LoVo (cell line): ENCODE measurements at places on chromosomes 1 and 21.

DNA sequence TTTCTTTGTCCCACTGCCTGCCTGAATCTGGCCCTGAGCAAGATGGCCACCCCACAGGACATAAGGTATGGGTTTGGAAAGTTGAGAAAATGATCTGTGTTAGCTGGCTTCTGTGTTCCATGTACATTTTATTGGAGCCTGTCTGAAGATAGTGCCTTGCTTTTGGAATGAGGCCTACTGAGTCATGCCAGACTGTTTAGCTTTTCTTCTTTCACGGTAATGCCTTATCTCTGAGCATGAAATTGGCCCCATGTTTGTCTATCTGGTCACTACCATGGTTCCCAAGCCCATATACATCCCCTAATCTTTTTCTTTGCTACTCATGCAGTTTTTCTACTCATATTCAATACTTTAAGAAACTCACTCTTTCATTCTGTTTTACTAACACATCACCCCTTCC is 85.1 kb upstream of the LMO4 start:
- no peak for DNase-seq

GRCh38 chr1:32215629-32216480 is 6.3 kb downstream of the TMEM234 start:
- DNase-seq, result peak; percentile 39

- no peak for DNase-seq
These were observed 6.7 kb downstream of the PM20D1 start for GRCh38 chr1:205843036-205843859.

DNA sequence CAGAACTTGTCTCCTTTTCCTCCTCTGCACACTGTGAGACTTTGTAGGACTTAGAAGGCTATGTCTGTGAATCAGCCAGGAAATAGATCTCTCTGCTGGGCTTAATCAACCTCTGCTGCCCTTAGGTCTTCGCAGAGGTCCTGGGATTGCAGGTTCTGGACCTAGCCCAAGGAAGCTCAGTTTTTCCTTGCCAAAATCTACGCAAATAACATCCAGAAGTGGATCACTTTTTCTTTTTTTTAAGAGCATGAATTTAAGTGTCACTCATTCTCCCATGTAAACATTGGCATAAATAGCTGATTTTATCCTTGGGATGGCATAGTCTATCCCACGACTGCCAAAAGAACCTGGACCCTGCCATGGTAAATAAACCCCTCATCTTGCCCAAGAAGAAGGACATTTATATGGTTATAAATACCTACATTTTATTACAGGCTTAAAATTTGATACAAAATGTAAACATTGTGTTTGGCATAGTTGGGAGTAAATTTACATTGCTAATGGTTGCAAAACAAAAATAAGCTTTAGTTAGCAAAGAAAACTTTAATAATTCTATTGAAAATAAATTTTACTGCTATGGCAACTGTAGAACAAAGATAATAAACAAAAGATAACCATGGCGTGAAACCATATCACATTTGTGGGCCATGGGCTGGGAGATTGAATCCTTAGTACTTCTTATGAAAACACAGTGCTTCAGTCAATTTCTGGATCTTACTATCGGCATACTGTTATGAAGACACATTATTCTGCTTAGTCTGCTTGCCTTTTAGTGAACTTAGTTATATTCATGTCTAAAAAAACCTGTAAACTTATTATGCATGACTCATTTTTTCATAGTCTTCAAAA is 24.5 kb upstream of the DISC1 start:
- DNase-seq, result no peak

DNA sequence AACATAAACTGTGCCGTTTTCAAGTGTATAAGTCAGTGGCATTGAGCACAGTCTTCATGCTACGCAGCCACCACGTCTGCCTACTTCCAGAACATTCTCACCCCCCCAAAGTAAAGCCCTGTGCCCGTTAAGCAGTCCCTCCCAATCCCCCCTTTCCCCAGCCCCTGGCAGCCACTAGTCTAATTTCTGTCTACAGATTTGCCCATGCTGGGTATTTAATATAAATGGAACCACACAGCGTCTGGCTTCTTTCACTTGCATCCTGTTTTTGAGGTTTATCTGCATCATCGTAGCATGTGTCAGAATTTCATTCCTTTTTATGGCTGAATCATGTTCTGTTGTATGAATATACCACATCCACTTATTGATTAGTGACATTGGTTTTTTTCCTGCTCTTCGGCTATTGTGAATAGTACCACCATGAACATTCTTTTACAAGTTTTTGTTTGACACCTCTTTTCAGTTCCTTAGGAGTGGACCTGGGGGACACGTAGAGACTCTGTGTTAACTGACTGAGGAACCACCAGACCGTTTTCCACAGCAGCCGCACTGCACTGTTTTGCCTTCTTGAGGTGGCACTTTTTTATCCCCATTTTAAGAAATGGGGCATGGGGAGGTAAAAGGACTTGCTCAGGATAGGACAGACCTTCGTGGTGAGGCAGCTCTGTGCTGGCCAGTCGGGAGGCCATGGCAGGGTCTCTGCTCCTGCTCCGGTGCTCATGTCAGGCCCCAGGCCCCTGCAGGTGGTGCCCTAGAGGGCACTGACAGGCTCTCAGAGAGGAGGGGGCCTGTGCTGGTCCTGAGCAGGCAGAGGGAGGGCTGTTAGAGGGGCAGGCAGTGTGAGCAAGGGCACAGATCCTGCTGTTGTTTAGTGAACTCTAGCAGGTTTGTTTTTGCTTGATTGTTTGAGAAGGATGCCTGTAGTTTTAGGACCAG is 123.8 kb downstream of the PCBP3 start:
- DNase-seq, result no peak

- no peak for DNase-seq
These were observed 37.0 kb downstream of the CCDC185 start for GRCh38 chr1:223430236-223430635.

DNA sequence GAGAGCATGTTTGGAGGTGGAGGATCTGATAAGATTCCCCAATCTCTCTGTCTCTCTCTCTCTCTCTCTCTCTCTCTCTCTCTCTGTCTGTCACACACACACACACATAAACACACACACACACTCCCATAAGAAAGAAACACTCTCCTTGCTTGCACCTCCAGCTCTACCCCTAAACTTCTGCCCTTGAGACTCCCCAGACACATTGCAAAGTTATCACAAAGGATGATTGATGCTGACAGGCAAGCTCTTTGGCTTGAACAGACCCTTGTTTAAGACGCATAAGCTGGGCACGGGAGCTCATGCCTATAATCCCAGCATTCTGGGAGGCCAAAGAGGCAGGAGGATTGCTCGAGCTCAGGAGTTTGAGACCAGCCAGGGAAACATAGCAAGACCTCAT is 78.2 kb downstream of the NAV1 start:
- no peak for DNase-seq

GRCh38 chr1:47232187-47232874 is at the start of gene TAL1:
TAL1 (minus strand) TSS chr1:47232225; CDS start chr1:47225888, 6,337 bp downstream.
- DNase-seq, result no peak

DNA sequence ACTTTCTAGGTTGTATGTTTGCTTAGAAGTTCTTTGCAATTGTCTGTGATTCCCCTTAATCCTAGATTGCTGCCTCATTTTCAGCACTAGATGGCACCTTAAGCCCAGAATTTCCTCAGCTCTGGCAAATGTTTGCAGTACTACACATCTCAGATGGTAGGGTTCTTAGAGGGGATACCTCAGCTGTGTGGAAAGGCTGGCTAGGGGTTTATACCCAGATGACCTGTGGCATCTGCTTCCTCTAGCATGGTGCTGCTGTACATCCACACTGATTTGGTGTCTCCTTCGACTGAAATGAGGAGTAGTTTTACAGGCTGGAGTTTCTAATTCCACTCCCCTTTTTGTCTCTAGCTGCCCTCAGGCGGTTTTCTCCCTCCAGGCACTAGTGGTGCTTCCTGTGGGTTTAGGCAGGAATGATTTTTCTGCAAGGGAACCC is 23.5 kb downstream of the ASB17 start:
- DNase-seq, result peak; percentile 34

GRCh38 chr1:50852889-50853288 is 107.2 kb downstream of the FAF1 start:
- DNase-seq, result no peak

DNA sequence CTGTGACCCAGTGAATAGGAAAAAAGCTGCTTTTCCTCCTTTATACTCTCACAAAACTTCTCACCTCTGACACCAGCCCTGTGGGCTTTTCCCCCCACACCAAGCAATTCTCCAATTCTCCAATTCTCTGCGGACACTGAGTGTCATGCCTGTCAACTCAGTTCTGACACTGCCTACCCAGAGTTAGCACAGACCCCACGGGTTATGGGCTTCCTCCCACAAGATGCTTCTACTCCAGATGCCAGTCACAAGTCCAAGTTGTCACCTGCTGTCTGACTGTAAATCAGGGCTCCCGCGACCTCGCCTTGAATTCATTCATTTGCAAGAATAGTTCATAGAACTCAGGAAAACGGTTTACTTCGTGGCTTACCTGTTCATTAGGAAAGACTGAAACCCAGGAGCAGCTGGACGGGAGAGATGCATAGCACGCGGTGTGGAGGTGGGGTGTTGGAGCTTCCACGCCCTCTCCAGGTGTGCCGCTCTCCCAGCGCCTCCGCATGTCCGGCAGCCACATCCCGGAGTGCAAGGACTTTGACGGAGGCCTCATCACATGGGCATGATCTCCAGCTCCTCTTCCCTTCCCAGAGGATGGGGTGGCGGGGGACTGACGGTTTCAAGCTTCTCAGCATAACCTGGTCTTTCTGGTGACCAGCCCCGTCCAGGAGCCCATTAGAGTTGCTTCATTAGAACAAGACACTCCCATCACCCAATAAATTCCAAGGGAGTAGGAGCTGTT is 154.7 kb downstream of the PGBD5 start:
- DNase-seq, result no peak

- no peak for DNase-seq
These were observed 7.0 kb downstream of the INTS11 start for GRCh38 chr1:1317420-1317819.

- DNase-seq, result no peak
These were observed 166.0 kb downstream of the COL11A1 start for GRCh38 chr1:102942324-102942723.

DNA sequence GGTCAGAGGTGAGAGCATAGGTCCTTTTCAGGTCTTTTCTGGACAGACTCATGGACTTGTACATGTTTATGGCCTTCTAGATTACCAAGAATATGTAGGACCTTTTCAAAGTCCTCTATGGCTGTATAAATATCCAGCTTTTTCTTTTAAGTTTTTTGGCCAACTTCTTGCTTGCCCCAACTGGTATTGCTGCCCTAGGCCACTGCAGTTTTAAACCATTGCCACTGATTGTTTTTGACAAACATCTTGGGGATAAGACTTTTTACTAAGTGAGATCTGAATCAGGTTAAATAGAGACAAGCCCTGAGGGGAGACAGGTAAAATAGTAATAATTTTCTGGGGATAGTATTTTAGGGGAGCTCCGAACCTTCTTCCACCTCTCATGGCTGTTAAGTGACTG is 14.8 kb upstream of the DDR2 start:
- no peak for DNase-seq
